Fibroblast of the aortic adventitia (primary cell): ENCODE measurements at places on chromosomes 1 and 21. TPM values are rescaled to one million over a fixed set of nuclear protein-coding genes. Genes with fewer than 3 reads are reported as not detected.

Gene CLCNKB
- total RNA-seq: not detected in 2 replicates

Gene PRAMEF4
- total RNA-seq: not detected in 2 replicates

Gene TMOD4
- 0.54 TPM in 1 of 2 replicates, not detected in the other for total RNA-seq

Gene CFHR4
- total RNA-seq: under 0.01 TPM in 1 of 2 replicates, not detected in the other

Gene NDUFS5
- total RNA-seq: 365 and 456 TPM in 2 replicates

Gene OLFML3
- 135 and 212 TPM in 2 replicates for total RNA-seq

Gene IL19
- total RNA-seq: 0.41 TPM in 1 of 2 replicates, not detected in the other

Gene PPOX
- total RNA-seq: 14.0 and 16.0 TPM in 2 replicates

Gene CLDN8
- total RNA-seq: not detected in 2 replicates

Gene COL6A1
- total RNA-seq: 1,082 and 1,517 TPM in 2 replicates

Gene FCRLB
- 3.0 and 4.7 TPM in 2 replicates for total RNA-seq

Gene FMO5
- total RNA-seq: 1.8 and 3.3 TPM in 2 replicates
